ENCODE measurements at places on chromosomes 7 and 10. TPM values are rescaled to one million over a fixed set of nuclear protein-coding genes. Genes with fewer than 3 reads are reported as not detected.

DNA sequence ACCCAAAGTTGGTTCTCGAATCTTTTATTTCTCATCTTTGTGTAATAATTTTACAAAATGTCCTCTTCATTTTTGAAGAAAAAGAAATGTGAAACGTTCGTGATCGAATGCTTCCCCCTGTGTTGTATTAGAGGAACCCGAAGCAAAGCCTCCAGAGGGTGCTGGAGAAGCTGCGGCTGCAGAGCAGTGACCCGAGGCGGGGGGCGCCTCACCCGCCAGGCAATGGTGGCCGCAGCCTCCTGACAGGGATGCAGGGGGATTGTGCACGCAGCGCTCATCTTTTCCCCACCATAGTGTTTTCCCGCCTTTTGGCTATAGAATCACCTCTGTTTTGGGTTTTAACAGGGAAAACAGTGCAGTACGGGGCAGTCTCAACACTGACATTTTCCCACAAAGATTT is 307.5 kb upstream of the ANKRD30A start:
- no peak for DNase-seq

DNA sequence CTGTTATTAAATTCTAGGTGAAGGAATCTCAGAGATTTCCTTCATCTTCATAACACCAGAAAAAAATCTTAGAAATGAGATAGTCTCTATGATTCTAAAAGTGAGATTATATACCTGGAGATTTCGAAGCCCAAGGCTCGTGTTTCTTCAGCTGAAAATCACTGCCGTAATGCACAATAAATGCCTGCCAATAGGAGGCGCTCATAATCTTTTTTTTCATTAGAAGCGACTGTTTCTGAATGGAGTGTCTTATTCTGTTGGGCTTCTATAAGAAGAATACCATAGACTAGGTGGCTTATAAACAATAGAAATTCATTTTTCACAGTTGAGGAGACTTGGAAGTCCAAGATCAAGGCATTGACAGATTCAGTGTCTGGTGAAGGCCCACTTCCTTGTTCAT is 294.7 kb downstream of the PRKG1 start:
- DNase-seq, result no peak

DNA sequence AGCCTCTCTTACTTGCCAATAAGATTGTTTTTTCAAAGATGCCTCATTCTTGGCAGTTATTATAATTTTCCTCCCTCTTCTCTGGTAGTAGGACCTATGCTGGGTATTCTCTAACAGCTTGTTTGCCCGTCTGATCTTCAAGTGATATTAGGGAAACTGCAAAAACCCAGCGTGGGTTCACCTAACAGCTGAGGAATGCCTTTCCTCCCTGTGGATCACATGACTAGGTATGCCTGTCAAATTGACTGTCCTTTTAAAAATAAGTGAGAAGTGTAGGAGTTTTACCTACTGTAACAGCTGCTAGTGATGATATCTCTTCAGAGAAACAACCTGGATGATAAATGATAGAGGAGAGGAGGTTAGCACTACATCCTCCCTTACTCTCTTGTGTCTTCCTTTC is 22.0 kb downstream of the HECTD2 start:
- no peak for DNase-seq

DNA sequence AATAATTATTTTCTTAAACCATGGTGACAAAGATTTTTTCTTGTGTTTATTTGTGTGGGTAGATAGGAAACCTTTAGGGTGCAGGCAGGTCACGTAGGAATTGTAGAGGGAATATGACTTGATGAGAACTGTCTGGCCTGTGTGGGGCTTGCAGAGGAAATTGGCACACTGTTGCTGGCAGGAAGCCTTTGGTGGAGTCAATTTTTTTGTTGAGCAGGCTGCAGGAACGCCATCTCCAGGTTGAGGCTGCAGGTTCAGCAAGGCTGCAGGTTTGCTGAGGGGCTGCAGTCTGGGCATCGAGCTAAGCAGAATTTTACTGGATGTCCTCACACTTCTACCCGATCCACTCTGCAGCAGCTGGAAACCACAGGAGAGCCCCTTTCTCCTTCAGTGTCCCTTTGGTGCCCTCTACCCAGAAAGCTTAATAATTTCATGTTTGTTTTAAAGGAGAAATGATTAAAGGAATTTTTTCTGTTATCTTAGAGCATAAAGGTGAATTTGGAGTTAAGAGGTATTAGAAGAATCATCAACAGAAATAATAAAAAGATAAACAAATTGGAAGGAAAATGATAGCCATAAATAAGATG is 37.0 kb downstream of the TBC1D12 start:
- DNase-seq, result no peak

DNA sequence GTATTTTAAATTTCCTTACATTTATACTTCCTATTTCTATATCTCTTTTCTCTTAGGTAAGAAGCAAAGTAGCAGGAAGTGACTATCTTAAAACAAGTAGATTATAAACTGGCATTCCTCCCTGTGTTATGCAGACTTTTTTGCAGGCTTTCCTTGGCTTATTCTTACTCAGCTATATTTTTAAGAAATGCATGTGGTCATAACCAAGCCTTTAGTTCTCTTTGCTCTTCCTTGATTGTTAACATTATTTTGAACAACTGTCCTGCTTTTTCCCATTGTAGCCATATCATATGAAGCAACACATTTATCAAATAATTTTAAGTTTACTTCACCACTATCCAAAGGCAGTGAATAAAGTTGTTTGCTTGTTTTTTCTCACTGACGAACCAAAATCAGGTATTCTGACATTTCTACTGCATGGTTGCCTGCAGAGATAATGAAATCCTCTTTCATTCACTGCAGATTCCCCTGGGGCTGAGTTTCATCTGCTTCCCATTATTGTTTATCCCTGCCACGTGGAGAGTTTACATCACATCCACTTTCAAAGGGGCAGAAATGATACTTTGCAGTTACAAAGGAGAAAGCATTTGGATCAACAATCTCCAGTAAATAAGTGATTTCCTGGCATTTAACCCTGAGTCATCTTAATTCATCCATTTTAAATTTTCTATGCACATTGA is 389.9 kb upstream of the SEMA3C start:
- no peak for DNase-seq

DNA sequence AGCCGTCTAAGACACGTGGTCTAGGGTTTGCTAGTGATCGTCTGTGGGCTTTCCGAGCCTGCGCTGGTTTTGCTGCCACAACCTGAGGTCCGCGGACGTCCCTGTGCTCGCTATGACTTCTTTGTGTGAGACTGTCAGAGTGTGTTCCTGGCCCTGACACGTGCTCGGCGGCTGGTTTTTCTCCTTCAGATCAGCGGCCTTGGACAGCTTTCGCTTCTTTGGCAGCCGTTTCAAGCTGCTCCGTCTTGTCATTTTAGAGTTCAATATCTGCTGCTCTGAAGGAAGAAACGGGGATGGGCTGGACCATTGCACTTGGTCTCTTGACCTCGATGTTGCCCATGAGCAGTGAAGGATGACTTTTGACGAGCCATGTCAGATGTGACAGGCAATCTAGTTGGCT is 147.3 kb downstream of the MGMT start:
- DNase-seq, result no peak

Gene MUC3A
- 3.6 TPM for total RNA-seq
